ENCODE measurements at places on chromosomes 3 and 15.

- no peak for DNase-seq
Measured at GRCh38 chr3:15541371-15541770, 19.9 kb upstream of the COLQ start.

DNA sequence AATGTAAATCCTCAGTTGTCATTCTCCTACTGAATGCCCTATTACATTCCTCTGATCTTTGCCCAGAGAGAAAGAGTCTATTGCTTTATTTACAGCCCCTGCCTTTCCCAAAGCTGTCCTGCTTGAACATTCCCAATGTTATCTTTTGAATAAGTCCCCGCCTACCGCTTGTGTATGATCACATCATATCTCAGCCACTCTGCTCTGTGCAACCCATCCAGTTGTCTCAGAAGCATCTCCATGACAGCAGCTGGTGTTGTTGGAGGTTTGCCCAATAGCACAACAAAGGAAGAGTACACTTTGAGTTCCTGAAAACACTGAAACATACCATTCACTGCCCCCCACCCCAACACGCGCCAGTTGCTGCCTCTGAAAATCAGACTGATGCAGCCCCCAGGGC lies 22.0 kb upstream of the FAM3D start:
- no peak for DNase-seq

- no peak for DNase-seq
Measured at GRCh38 chr3:42300778-42301177, 34.8 kb upstream of the CCK start.

- DNase-seq: no peak
Measured at GRCh38 chr15:48002767-48003166, 118.0 kb upstream of the SLC24A5 start.

DNA sequence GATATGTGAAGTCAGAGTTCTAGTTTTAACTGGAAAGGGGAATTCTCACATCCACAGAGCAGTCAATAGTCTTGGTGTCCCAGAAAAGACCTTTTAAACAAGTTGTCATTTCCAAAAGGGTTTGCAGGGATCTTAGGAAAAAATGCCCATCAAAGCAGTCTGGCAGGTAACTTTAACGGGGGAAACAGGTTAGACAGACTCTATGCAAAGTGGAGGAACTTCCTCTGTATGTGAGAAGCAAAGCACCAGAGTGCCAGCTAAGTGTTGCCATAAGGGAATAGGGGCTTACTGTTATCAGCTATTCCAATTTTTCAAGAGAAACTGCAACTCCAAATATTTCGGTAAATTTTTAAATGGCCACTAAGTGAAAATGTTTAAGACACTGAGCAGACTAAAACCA lies 307.9 kb upstream of the MDFIC2 start:
- DNase-seq: no peak

DNA sequence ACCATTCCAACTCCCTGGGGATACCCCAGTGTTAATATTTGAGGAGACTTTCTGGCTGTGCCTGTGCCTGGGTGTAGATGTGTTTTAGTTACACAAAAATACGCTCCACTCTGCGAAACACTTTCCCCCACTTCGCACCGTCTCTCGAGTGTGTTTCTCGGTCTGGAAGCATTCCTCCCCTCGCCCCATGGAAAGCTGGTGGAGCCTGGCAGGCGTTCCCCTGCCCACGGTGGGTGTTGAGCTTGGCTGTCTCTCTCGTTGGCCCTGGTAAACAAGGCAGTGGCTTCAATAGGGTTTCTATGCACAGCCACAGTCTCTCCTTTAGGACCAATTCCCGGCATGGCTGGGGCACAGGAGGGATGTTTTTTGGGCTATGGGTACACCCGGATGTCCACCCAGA lies 19.3 kb downstream of the IQSEC1 start:
- no peak for DNase-seq

GRCh38 chr15:47949815-47950214 lies 171.0 kb upstream of the SLC24A5 start:
- DNase-seq: no peak
